ENCODE measurements at places on chromosomes 3 and 15.
A peak's percentile ranks its signal among the peaks of the same experiment; 100 is the strongest.

DNA sequence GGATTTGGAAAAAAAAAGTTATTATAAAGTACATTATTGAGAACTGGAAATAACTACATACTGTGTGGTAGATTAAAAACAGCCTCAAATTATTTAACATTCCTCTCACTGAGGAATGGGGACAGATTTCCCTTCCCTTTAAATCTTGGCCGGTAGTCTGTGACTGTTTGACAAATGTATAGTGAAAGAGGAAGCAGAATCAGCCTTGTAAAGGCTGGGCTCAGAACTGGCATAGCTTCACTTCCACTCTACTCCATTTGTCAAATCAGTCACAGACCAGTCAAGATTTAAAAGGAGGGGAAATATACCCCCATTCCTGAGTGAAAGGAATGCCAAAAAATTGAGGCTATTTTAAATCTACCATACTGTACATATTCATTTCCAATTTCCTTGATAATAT is 18.2 kb upstream of the B4GALT4 start:
- no peak for DNase-seq

DNA sequence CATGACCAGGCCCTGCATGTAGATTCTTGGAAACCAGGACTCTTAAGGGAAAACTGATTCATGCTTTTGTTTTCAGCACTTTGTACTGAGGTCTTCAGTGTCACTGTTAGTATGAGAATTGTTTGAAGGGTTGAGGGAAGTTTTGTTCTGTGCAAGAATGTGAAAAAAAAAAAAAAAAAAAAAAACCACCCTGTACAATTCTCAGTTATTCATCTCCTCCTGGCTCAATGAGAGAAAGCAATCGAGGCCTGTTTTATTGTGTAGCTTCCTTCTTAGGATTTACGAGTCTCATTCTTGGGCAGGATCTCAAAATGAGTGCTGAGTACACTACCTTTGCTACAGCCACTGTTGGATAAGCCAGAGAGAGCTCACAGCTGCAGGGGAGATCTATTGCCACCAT is 469.5 kb downstream of the CNTN4 start:
- no peak for DNase-seq

GRCh38 chr3:119673875-119674274 is 3.3 kb downstream of the COX17 start:
- no peak for DNase-seq

DNA sequence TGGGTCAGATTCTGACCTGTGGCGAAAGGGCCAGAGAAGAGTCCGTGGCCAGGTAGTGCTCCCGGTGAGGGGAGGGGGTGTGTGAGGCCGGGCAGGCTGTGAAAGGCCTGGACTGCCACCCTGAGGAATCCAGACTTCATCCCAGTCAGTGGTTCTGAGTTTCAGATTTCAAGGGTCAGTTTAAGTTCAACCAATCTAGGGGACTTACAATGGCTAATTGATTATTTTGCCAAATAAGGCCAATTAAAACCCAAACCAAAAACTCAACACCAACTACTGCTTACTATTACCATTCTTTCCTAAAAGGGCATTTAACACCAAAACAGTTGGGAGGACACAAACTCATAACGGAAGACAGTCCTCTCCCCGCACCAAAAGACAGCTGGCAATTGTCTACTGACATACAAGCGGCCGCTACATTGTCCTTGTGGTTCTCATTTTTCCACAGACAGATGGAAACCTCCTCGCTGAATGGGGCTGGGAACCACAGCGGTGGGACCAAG is 30.5 kb downstream of the TMEM44 start:
- no peak for DNase-seq

- no peak for DNase-seq
These were observed 13.2 kb upstream of the GNB4 start for GRCh38 chr3:179464323-179465092.

GRCh38 chr3:10142707-10143560 is 1.4 kb downstream of the VHL start:
- DNase-seq: no peak

- no peak for DNase-seq
These were observed 75.6 kb upstream of the ICE2 start for GRCh38 chr15:60554494-60554893.

DNA sequence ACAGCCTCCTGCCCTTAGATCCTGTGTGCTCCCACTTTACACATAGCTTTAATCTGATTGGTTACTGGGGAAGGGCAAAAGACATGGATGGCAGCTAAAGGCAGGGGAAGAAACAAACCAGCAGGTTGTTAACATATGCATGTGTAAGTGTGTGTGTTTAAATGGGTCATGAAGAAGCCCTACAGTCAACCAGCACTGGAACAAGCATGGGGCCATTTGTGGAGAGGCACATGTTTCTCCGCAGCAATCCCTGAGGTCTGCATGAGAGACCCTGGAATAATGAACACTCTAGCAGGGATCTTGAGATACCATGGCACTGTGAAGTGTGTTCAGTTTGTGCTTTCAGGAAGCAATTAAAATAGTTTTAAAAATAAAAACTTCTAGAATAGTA is 6.0 kb downstream of the KLF13 start:
- DNase-seq: no peak

GRCh38 chr3:52222319-52223221 is 2.9 kb downstream of the TLR9 start:
- DNase-seq: no peak

- no peak for DNase-seq
These were observed 121.0 kb downstream of the MTHFS start for GRCh38 chr15:79775821-79776220.

DNA sequence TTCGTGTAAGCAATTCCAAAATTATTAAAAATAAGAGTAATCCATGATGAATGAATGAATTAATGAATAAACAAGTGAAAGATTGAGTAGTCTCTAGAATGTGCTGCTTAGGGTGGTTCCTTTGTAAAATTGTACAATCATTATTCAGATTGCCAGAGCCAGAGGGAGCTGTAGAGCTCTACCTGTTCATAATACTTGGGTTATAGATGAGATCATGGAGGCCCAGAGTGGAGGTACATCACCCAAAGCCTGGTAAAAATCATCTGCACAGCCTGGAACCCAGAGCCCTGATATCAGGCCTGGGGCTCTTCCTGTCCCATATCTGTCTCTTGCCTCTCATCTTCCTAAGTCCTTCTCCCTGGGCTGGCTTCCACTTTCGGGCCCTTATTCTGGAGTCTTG is 297.2 kb downstream of the RPLP1 start:
- no peak for DNase-seq

DNA sequence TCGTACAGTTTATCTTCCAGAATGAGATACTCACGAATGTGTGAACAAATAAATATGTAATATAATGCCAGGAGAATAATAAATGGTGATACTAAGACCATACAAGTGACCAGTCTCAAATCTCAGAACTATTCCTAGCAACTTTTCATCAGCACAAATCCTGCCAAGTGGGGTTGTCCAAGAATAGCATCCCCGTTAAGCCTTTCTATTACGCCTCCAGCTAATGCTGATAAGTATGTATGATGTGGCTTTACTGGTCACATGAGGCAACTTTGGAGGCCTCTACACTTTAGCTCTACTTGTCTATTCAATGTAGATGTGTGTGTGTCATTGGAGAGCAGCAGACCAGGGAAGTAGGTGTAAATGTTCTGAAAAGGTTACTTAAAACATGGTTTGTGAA is 129.5 kb downstream of the KCNMB2 start:
- no peak for DNase-seq

DNA sequence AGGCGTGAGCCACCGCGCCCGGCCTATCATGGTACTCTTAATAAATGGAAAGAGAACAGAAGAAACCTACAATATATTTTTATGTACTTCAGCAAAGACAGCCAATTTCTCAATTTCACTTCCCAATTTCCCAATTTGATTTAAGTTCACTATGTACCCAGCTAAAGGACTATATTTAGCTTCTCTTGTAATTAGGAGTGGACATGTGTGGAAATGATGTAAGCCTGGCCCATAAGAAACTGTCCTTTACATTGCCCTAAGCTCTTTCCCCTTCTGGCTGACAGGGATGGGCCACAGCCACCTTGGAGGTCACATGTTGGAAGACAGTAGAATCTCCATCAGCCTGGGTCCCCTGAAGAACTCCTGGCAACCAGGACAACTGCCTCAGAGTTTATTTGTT is 6.2 kb downstream of the TMEM39A start:
- DNase-seq: no peak

GRCh38 chr3:48435774-48436476 is 4.0 kb downstream of the CCDC51 start:
- peak; percentile 79 for DNase-seq

- no peak for DNase-seq
These were observed 41.5 kb downstream of the ABHD17C start for GRCh38 chr15:80736560-80736959.

DNA sequence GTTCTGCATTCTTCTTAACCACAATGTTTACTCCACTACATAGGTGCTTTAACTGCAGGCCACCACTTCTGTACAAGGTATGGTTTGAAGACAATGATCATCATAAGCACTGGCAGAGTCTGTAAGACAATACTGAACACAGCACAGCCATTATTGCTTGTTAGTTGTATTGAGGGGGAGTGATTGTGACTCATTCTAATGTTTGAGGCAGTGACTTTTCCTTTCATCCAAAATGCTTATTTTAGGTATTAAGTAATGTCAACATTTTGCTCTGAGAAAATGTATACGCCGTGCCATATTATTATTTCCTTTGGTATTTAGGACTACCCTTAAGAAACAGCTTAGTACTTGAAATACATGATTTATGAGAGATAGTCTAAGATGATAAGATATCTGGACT is 618.2 kb upstream of the ZNF717 start:
- DNase-seq: no peak

DNA sequence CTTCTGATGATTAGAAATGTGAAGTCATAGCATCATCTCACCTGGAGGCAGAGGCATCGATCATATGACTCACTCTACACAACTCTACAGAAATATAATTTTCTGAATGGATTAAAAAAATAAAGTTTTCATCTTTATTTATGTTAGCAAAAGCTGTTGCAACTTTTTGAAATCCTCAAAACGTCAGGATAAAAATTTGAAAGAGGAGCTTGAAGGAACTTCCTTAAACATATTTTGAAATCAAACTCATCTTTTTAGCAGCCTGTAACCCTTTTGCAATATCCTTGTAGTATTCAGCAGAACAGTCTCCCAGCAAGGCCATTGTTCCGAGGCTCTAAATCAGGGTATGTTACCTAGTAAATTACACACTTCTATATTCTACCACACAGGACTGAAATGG is 985.4 kb downstream of the PLOD2 start:
- DNase-seq: no peak

GRCh38 chr3:13785351-13785750 is 94.5 kb downstream of the WNT7A start:
- no peak for DNase-seq

- no peak for DNase-seq
These were observed 151.7 kb upstream of the GRM7 start for GRCh38 chr3:6709178-6709577.

- DNase-seq: no peak
These were observed 42.9 kb downstream of the DCUN1D1 start for GRCh38 chr3:182937293-182938051.

- DNase-seq: no peak
These were observed 317.5 kb upstream of the SGO1 start for GRCh38 chr3:20503394-20504082.

- no peak for DNase-seq
These were observed 33.0 kb downstream of the BLM start for GRCh38 chr15:90750186-90750585.

DNA sequence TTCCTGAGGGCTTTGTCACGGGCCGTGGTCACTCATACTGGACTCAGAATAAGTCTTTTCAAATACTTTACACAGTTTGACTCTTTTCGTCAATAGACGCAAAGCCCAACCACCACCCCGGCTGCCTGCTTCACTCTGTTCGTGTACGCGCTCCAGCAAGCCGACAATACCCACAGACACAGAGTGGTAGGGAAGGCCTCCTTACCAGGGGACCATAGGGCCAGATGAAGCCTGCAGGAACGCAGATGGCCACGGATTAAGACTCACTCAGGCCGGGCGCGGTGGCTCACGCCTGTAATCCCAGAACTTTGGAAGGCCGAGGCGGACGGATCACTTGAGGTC is 29.7 kb downstream of the EFCAB12 start:
- peak; percentile 36 for DNase-seq

DNA sequence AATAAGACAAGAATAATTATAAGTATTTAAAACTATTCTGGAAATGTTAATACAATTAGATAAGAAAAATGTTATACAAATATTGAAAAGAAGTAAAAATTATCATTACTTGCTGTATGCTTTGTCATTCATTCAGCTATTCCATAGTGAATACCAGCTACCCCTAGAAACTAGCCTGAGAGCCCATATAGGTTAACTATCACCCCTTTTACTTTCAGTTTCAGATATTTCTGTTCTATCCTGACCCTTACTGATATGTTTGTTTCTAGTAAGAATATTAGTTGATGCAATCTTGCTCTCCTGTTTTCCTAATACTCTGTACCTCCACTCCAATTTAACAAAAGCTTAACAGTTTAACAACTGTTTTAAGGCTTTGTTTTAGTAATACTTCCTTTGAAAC is 31.6 kb downstream of the FAM227B start:
- peak; percentile 4 for DNase-seq

DNA sequence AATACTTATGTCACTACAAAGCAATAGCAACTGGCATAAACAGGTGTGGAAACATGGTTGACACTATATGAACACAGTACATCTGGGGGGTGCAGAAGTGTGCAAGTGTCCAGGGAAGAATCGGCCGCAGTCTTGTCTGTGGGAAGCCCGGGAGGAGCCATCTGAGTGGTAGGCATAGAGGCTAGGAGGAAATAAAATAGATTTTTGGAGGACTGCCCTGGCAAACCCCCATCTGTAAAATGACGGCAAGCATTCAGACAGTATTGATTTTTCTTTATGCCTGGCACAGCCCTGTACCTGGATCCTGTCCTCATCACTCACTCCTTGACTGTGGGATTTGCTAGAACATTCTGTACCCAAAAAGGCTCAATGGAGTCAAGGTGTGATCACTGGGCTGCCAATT is 31.3 kb downstream of the THSD4 start:
- no peak for DNase-seq

DNA sequence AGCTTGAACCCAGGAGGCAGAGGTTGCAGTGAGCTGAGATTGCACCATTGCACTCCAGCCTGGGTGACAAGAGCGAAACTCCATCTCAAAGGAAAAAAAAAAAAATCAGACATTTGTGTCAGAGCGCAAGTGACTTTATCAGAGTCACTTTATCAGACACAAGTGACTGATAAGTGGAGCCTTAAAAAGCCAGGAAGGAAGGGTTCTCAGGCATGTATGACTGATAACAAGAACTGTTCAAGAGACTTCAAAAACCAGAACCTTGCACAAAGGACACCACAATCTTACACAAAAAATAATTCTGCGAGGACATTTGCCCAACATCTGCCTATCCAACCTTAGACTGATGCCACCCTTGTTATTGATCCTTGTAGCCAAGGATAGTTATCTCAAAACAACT is 13.3 kb upstream of the CFAP44 start:
- DNase-seq: no peak

DNA sequence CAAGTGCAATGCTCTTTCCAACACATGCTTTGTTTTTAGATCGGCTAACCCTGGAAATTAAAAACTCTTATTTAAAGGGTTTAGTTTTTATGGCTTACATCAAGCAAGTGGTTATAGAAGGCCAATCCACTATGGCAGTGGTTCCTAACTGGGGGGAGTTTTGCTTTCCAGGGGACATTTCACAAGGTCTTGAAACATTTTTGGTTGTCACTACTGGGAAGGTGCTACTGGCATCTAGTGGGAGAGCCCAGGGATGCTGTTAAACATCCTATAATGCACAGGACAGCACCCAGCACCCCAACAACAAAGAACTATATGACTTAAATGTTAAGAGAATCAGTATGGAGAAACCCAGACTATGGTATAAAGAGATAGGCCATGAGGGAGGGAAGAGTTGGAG is 439.0 kb downstream of the NTRK3 start:
- peak; percentile 24 for DNase-seq

GRCh38 chr15:68034081-68034480 is 20.0 kb upstream of the PIAS1 start:
- DNase-seq: no peak

All from EL (cell line).